ENCODE measurements at places on chromosomes 1 and 21. TPM values are rescaled to one million over a fixed set of nuclear protein-coding genes. Genes with fewer than 3 reads are reported as not detected.

Gene GREM2
- 2.3 TPM for polyA plus RNA-seq

Gene GJB3
- 0.25 TPM for polyA plus RNA-seq

Gene LCE1D
- not detected for polyA plus RNA-seq

Gene CRP
- not detected for polyA plus RNA-seq

Gene FCGR3B
- polyA plus RNA-seq = not detected

Gene LHX8
- polyA plus RNA-seq = not detected

Gene CGN
- 0.58 TPM for polyA plus RNA-seq

Measured in hindlimb muscle (tissue), 1 donor.